Stimulated activated CD4-positive, alpha-beta T cell treated with anti-CD3 and anti-CD28 coated beads, Interleukin-12 subunit alpha, Interleukin-12 subunit beta, amount 100 ng/mL, for 48 hours (primary cell): ENCODE measurements at places on chromosomes 5 and 9.

DNA sequence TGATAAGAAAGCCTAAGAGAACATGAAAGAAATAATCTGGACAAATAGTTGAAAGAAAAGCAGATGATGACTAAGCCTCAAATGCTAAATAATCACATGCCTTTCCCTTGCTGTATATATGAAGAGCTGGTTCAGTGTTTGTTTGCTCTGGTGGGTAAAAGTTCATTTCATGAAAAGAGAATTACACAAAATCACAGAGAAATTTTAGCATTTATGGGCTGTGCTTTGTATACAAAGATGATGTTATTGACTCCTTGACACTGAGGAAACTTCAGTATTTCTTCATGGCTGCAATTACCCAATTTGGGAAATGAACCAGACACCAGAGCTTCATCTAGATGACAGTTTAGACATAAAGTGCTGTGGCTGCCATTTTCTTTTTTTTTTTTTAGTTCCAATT is 527.2 kb downstream of the NR2F1-AS1 start:
- no peak for DNase-seq

DNA sequence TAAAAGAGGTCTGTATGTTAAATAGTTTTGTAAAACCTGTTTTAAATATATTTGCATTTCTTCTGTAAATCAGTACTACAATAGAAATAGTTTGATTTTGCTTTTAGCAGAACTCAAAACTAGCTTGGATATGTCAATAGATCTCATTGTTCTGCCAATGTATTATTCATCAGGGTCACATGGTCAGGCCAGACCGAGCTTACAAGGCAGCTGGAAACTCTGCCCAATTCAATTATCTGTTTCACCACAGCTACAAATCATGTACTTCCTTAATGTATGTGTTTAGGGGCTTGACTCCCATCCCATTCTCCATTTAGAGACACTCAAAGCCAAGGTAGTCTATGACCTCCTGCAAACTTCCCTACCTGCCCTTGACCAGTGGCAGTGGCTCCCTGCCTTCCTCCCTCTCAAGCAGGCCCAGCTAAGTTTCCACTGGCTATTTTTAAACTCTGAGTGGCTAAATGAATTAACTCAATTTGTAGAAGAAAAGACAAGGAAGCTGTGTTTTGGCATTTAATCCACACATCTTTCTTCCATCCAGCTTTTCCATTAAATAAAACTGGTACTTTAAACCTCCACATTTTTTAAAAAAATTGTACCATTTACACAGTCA is 46.4 kb upstream of the SELENOP start:
- no peak for DNase-seq

GRCh38 chr9:99095565-99095964 is 9.3 kb upstream of the TGFBR1 start:
- no peak for DNase-seq

DNA sequence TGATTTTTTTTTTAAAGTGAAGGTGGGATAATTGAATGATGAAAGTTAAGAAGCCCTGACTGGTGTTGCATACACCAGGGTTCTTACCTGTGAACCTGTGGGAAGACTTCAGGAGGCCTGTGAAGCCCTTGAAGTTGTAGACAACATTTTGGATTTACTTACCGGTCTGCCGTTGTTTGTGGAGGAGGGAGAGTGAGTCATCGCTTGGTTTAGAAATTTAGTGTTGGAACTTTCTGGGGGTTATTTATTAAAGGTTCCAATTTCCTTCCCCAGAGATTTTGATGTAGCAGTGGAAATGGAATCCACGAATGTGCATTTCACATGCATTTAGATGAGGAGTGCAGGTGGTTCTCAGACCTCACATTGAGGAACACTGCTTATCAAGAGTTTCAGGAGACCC is 49.6 kb downstream of the ARHGAP26 start:
- DNase-seq: no peak

DNA sequence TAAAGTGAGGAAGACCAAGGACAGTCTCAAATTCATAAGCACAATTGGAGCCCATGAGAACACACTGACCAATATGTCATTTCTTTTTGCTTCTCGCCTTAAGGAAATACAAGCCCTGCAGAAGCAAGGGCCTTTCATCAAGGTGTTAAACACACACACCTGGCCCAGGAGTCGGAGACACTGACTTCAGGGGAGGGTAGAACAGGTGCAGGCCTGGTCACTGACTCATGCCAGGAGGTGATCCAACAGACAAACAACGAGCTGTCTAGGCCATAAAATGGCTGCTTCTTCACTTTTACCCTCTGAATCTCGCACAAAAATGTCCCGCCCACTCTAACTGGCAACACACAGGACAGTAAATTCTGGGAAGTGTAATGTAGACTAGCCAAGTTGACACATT is 62.7 kb downstream of the RGMB start:
- no peak for DNase-seq

- peak; percentile 28 for DNase-seq
These were observed 7.1 kb downstream of the PHYHD1 start for GRCh38 chr9:128927731-128928411.

GRCh38 chr5:18977880-18978279 is 1010.1 kb downstream of the CDH18 start:
- DNase-seq: no peak

- no peak for DNase-seq
These were observed 232.8 kb upstream of the PTGER4 start for GRCh38 chr5:40446910-40447309.

GRCh38 chr5:29379619-29380018 is 1813.9 kb upstream of the CDH6 start:
- DNase-seq: no peak

DNA sequence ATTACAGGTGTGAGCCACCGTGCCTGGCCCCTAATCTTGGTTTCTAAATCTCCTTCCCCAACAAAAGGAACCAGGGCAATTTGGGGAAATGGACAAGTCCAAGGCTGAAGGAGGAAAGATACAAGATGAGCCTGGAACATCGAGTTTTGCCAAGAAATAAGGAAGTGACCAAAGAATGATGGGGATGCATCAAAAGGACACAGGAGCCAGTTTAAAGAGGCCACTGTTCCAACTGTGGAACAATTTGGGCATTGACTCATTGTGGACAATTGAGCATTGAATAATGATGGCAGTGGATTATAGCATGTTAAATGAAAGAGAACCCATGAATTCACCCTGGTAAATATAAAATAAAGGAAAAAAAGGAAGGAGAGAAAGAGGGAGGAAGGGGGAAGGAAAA is 47.5 kb downstream of the DUSP1 start:
- no peak for DNase-seq

- no peak for DNase-seq
These were observed 7.9 kb downstream of the TRMT10B start for GRCh38 chr9:37761511-37761910.

DNA sequence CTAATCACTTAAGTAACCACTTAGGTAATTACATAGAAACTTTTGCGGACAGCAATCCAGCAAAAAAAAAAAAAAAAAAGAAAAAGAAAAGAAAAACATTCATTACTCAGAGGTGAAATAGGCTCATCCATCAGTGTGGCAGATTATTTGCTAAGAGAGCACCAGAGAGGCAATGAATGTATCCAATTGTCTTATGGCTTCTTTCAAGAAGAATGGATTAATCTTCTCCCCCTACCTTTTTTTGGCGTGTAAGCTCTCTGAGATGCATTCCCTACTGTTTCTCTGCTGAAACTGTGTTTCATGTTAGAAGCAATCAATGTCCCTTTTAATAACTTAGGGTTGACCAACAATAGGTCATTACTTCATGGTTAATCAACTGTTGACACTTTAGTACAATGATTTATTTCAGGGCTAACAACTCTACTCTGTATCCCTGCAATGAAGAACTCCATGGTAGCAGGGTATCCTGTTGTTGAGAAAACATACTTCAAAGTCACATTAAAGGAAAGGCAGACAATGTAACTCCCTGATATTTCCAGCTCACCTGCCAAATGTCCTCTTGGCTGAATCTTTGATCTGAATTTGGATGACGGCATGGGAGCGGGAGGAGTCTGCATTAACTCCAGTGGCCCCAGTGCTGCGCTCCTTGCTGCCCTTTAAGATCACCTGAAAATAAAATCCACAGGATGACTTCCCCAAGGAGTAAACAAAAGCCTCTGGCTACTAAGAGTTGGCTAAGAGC is 57.6 kb downstream of the KIF24 start:
- DNase-seq: no peak
